ENCODE measurements at places on chromosomes 3 and 15.

DNA sequence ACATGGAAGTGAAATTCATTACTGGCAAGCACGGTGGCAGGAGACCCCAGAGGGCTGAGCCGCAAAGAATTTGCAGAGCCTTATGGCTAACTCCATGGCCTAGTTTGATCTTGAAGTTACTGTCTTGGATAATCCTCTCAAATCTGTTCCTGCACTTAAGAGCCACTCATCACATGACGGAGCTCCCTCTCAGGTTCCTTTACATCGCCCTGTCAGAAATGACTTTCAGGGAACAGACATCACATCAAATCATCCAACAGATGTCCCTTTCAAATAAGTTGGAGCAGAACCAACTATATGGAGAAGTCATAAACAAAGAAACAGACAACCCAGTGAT, 328.8 kb upstream of the THBS1 start:
- DNase-seq = peak; percentile 100

GRCh38 chr15:76978522-76979330, 16.2 kb upstream of the PSTPIP1 start:
- no peak for DNase-seq

DNA sequence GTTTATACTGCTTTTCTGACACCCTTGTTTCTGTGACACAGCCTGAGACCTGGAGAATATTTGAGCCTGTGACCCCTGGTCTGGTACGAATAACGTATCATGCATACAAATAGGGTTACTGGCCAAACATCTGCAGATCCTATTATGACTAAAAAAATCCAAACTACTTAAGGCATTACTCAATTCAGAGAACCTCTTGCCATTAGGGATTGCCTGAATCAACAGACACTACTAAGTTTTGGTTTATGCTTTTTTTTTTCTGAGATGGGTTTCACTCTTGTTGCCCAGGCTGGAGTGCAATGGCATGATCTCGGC, 35.4 kb downstream of the OSBPL10 start:
- no peak for DNase-seq

- no peak for DNase-seq
Measured at GRCh38 chr3:39332525-39332924, 3.0 kb downstream of the CCR8 start.

DNA sequence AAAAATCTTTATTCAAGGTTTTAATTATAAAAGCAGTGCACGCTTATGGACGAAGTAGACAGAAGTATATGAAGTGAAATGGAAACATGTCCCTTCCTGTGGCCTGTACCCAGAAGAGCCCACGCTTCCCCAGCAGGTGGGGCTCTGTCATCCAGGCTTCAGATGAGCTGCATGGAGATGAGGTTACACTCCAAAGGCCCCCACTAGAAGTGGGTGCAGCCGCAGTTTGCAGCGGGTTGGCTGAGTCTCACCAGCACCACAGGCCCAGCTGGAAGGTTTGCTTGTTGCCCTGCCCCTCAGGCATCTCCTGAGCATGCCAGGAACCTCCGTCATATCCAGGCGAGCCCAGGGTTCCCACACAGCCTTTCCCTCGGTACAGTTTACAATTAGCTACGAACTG, 33.1 kb downstream of the PRR20G start:
- DNase-seq = peak; percentile 32

GRCh38 chr15:31476236-31476810, 149.7 kb downstream of the KLF13 start:
- DNase-seq = no peak

- no peak for DNase-seq
Measured at GRCh38 chr3:115553796-115554486, 69.4 kb upstream of the GAP43 start.

DNA sequence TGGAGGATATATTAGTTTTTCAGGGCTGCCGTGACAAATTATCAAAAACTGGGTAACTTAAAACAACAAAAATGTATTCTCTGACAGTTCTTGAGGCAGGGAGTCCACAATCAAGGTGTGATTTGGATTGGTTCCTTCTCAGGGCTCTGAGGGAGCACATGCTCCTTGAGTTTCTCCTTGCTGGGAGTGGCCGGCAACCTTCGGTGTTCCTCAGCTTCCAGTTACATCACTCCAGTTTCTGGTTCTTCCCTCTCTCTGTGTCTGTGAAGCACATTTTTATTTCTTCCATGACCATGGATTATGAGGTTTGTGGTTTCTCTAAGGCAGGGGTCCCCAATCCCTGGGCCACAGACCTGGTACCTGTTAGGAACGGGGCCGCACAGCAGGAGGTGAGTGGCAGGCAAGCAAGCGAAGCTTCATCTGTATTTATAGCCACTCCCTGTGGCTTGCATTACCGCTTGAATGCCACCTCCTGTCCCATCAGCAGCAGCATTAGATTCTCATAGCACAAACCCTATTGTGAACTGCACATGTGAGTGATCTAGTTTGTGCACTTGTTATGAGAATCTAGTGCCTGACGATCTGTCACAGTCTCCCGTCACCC, 24.3 kb downstream of the LRRC28 start:
- DNase-seq = no peak
